Cardiac muscle cell (in vitro differentiated cells and primary cell): ENCODE measurements at places on chromosomes 16 and 17.

- DNase-seq, result no peak
These were observed 2.3 kb upstream of the MYH11 start for GRCh38 chr16:15858921-15859668.

DNA sequence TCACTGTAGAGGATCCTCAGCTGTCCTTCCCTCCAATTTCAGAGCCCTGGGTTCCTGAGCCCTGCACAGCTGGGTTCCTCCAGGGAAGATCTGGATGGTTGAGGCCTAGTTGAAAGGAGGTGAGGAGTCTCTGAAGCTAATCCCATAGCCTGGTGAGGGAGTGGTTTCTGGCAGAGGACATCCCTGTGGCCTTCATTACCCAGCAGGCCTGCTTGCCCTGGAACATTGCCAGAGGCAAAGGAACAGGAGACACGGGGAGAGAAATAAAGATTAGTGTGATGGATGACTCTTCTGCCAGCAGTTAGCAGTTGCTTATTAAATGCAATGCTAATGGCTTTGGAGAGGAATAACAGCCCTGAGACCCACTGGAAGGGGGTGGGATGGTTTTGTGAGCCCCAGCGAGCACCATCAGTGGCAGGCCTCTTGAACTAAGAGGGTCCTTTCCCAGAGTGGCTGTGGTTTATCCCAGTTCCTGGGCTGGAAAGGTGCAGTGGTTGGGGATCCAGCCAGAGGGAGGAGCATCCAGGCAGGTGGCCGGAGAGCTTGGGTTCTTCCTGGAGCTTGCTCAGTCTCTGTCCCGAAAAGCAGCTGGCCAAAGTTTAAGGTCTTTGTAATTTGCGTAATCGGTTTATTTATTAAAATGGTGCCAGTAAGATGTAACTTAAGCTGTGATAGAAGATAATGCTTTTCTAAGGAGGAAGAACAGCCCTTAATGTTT is 209.7 kb downstream of the CCDC182 start:
- DNase-seq, result peak; percentile 35

DNA sequence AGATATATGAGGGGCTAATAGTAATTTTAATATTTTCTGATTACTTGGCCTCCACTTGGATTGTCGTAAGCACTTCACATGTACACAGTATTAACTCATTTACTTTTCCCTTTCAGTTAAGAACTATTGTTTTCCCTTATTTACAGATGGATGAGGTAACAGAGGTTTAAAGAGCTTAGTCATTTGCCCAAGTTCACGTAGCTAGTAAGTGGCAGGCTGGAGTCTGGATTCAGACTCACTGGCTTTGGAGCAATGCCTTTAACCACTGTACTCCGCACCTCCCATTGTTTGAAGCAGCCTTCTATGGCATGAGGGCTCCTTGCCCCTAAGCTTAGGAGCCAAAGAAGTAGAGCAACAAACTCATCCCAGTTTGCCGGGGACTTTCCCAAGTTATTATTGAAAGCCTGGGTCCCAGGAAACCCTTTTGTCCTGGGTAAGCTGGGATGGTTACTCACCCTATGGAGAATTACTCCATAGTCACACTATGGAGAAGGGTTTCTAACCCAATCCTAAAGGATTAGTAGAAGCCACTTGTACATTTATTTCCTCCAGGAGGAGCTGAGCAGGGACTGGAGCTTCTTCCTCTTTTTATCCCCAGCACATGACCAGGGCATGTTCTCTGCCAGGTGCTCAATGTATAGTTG is 12.3 kb downstream of the FOXL1 start:
- peak; percentile 69 for DNase-seq

GRCh38 chr16:67166598-67167168 is 2.1 kb downstream of the HSF4 start:
- DNase-seq, result no peak

GRCh38 chr17:13510062-13510461 is 91.7 kb downstream of the HS3ST3A1 start:
- peak; percentile 26 for DNase-seq

DNA sequence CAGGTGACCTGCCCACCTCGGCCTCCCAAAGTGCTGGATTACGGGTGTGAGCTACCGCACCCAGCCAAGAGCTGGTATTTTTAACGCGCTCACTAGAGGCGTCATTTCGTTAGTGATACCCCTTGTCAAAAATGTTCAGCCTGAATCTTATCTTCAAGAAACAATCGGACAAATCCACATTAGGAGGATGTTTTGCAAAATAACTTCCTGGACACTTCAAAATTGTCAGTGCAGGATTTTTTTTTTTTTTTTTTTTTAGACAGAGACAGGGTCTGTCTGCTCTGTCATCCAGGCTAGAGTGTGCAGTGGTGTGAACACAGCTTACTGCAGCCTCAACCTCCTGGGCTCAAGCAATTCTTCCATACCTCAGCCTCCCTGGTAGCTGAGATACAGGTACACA is 63.0 kb downstream of the RMI2 start:
- no peak for DNase-seq

- DNase-seq, result no peak
These were observed 6.4 kb upstream of the LGALS9 start for GRCh38 chr17:27624539-27624938.
